LHCN-M2 (cell line): ENCODE measurements at places on chromosomes 2 and 18.

- no peak for DNase-seq
Measured at GRCh38 chr2:26507088-26507487, 29.2 kb upstream of the OTOF start.

- DNase-seq = no peak
Measured at GRCh38 chr2:240252872-240253511, 112.5 kb upstream of the OTOS start.

DNA sequence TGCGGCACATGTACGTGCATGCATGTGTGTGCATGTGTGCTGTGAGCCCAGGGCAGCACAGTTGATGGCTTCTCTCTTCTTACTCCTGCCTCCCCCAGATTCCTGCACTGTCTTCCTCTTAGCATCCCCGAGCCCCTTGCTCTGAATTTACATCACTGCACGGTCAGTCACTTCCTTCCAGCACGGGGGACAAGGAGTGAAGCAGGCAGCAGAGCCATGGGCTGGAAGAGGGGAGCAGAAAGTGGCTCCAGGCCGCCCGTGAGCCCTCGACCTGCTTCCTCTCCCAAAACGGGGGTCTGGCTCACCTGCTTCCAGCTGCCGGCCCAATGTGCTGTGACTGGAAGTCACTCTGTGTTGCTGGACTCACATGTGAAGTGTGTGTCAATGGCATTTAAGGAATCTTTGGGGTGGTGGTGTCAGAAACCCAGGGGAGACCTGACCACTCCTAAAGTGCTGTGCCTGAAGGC is 106.1 kb downstream of the FAM210A start:
- no peak for DNase-seq

GRCh38 chr2:26988058-26988860 is 17.8 kb downstream of the MAPRE3 start:
- DNase-seq = peak; percentile 64

DNA sequence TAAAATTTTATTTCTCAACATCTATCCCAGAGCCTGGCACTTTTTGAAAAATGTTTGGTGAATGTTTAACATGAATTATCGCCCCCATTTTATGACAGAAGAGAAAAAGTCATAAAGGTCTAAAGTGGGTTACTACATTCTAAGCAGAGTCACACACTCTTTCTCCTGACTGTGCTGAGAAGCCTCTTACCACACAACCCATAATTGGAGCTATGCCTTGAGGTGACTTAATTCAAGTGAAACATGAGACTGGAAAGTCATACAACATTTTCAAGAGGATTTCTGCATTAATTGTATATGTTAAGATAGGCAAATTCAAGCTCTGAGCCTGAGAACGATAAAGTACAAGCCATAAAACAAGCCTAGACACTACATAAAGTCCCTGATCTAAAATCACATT is 3.1 kb upstream of the DSEL start:
- DNase-seq = peak; percentile 75
